ENCODE measurements at places on chromosomes 4 and X.

GRCh38 chr4:24835696-24836095 is 40.3 kb downstream of the SOD3 start:
- no peak for DNase-seq

GRCh38 chr4:815464-816146 is 10.3 kb downstream of the CPLX1 start:
- DNase-seq: no peak

DNA sequence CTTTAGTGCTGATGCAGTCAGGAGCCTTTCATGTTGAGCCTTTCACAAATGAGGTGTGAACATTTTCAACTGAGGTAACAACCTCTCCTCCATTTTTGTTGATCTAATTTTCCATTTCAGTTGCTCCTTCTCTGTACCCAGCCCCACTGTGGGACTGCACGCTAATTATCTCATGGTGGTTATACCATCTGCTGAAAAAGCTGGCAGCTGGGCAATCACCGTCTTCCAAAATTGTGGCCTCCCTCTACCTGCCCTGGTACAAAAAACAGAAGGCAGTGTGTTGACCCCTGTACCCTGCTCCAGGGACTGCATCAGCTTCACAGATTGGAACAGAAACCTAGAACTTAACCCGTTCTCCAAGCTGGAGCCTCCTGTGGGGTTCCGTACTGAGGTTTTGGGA is 72.4 kb upstream of the LONRF3 start:
- DNase-seq: no peak

DNA sequence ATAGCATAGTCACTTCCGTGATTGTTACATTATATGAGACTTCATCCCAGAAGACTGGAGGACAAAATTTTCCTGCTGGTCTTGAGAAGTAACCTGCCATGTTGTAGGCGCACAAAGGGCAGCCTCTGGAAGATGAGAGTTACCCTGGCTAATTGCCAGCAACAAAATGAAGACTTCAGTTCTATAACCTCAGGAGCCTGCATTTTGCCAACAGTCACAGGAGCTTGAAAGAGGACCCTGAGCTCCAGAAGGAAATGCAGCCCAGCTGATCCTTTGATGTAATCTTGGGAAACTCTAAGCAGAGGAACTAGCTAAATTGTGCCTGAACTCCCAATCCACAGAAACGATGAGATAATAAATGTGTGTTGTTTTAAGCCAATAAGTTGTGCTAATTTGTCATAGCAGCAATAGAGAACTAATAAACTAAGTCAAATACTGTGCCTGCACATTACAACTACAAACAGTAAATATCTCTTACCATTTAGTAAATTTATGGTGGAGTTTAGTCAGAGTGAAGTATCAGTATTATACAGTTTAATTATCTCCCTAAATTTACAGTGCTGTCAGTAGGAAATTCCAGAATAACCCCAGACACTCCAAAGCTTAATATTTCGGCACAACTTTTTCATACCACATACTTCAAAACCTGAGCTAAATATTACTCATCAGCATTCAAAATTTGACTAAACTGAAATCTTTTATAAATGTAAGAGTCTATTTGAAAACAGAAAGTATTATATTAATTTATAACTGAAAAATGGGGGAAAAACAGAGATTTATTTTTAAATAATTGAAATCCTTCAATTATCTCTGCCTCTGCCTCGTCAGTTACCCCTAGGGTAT is 90.1 kb upstream of the MAPK10 start:
- DNase-seq: no peak

DNA sequence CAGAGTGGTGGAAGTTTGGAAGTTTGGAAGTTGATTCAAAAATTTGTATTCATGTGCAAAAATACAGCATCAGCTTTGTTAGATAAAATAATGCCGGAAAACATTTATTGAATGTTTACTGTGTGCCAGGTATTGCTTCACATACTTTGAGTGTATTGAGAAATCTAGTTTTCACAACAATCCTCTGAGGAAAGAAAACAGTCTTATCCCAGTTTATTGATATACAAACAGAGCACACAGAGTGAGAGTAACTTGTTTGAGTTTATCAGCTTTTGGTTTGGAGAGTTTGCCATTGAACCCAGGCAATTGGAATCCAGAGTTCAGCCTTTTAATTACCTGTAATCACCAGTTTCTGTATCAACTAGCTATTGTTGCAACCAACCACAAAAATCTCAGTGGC is 127.2 kb upstream of the RPS6KA3 start:
- no peak for DNase-seq

DNA sequence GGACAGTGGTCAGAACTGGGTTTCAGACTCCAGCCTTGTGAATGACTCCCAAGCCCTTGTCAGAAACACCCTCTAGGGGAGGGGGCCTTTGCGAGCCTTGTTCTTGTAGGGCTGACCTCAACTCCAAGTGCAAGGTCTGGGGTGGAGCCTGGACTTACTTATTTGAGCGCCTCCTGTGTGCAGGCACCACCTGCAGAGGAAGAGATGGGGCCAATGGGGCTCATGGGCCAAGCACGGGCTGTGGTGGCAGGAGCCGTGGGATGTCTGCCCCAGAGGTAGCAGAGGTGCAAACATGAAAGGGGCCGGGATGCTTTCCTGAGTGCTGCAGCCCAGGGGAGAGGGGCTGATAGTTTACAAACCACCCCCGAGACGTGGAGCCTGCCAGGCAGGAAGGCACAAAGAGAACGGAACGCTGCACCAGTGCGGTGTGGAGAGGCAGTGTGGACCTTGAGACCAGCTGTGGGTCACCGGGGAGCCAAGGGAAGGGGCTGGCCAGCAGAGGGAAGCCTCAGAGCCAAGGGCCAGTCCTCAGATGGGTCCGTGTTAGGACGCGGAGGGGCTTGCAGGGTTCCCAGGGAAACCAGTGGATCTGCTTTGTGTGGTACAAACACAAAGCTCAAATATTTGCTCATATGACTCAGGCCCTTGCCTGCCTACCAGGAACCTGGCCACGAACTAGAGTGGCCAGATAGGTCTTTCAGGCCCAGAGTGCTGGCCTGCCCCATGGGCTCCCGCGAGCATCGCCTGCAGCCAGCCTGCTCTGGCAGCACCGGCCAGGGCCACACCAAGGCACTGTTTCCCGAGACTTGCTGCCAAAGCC is 8.7 kb upstream of the TADA2B start:
- no peak for DNase-seq

Measured in stimulated activated CD8-positive, alpha-beta memory T cell treated with anti-CD3 and anti-CD28 coated beads, Interleukin-7, amount 100 ng/mL, for 24 hours (primary cell).